Right ventricle myocardium superior (tissue), 1 donor: ENCODE measurements at places on chromosomes 4 and X.

DNA sequence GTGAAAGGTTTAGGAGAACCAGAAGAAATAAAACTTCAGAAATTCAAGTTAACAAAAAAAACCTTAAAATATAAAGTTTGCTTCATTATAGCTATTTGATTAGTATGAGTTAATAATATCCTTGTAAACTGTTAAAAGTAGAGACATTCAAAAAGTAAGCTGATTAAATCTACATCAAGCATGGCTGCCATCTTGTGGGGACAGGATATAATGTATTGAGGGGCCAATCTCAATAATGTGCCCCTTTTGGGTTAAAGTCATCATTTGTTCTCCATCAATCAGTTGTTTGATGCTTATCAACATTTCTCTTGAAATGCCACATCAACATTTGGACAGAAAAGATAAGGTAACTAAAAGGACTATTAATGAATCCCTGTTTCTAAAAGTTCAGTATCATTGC lies 4.6 kb upstream of the GRID2 start:
- DNase-seq: no peak

DNA sequence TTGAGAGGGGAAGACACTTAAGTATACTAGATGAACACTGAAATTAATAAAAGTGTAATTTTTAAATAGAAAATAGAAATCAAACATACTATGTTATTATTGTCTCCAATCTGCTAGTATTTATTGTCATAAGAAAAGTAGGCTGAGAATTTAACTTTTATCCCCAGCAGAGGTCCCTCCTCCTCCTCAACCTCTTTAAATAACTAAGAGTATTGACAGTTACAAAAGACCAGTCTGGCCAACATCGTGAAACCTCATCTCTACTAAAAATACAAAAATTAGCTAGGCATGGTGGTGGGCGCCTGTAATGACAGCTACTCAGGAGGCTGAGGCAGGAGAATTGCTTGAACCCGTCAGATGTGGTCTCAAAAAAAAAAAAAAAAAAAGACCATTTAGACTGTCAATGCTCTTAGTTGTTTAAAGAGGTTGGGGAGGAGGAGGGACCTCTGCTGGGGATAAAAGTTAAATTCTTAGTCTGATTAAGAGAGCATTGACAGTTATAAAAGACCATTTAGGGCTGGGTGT lies 4.2 kb downstream of the SLC30A9 start:
- no peak for DNase-seq

GRCh38 chr4:21517126-21517859 lies 431.3 kb downstream of the KCNIP4 start:
- DNase-seq: no peak

DNA sequence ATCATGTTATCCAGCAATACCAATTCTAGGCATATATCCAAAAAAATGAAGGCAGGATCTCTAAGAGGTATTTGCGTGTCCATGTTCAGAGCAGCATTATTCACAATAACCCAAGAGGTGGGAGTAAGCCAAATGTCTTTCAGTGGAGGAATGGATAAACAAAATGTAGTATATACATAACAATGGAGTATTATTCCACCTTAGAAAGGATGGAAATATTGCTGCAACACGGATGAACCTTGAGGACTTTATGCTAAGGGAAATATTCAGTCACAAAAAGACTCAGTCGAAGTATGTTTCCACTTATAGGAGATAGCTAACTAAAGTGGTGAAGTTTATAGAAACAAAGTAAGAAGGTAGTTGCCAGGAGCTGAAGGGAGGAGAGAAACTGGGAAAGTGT lies 74.3 kb downstream of the LARP1B start:
- no peak for DNase-seq

- no peak for DNase-seq
Observed at GRCh38 chr4:126733301-126733700, 899.5 kb upstream of the INTU start.

DNA sequence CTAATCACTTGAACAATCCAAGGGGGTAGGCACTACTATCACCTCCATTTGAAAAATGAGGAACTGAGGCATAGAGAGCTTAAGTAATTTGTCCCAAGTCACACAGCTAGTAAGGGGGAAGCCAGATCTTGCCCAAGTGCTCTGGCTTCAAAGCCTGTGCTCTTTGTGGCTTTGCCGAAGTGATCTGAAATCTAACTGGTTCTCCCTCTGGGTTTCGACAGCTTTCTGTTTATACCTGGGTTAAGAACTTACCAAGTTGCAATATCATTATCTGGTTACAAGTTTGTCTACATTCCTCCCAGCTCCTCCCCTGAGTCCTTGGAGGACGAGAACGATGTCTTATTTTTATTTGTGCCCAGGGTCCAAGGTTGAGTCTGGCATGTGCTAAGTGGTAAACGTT lies 125.3 kb upstream of the RAI2 start:
- no peak for DNase-seq

DNA sequence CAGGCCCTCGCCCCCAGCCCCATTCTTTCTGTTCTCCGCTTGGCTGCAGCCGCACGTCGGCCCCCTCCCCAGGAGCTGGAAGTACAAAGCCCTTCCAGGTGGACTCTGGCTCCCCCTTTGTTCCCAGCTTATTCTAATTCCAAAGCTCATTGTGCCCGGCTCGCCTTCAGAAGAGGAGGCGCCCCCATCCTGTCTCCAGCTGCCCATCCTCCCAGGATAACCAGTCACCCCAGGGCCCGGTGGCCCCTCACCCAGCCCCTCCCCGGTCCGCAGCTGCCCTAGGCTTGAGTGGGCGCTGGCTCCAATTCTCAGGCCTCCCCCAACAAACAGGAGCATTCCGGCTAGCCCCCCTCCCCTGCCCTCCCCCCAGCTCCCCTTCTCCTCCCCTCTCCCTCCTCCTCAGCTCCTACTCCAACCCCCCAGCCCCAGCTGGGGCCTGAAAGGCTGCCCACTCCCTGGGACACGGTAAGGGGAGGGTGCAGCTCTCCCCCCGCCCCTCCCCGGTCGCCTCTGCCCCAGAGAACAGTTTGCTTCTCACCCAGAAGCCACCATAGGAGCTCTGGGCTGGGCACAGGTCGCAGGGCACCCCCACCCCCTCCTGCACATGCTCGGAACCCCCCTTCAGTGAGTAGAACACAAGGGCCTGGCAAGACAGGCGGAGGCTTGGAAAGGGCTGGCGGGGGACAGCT lies 3.1 kb upstream of the SLC6A8 start:
- DNase-seq: no peak

DNA sequence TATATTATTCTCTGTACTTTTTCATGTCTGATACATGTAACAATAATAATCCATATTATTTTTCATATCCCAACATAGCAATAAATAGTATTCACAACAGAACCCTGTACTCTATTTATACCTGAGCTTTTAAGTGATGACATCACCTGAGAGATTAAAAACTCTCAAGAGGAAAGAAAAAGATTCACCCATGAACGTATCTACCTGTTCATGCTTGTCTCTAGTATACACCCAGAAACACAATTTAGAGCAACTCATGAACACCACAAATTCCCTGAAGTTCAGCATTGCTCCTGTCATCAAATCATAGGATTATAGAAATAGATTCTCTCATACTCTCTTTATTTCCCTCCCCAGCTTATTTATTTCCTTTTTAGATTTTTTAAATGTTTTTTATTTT lies 185.9 kb downstream of the GABRB1 start:
- no peak for DNase-seq

DNA sequence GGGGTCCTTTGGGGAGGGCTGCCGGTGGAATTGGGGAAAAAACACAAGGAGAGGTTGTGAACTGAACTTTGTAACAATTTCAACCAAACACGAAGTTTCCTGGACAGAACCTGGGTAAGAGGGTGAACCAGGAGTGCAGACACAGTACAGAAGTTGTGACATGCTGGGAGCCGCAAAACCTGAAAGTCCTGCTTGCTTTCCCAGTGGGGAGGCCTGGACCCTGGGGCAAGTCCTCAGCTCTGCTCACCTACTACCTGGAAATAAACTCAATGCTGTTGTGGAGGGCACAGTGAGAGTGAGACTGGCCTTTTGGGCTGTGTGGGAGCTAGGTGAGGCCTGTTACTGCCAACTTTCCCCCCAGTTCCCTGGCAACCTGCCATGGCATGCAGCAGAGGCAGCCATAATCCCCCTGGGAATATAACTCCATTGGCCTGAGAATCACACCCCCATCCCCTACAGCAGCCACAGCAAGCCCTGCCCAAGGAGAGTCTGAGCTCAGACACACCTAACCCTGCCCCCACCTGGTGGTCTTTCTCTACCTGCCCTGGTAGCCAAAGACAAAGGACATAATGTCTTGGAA lies 162.8 kb downstream of the THOC2 start:
- no peak for DNase-seq
